BJ (cell line): ENCODE measurements at places on chromosomes 16 and 17. TPM values are rescaled to one million over a fixed set of nuclear protein-coding genes. Genes with fewer than 3 reads are reported as not detected.

GRCh38 chr17:12815642-12816141 is 26.4 kb downstream of the ARHGAP44 start:
- no peak for DNase-seq

DNA sequence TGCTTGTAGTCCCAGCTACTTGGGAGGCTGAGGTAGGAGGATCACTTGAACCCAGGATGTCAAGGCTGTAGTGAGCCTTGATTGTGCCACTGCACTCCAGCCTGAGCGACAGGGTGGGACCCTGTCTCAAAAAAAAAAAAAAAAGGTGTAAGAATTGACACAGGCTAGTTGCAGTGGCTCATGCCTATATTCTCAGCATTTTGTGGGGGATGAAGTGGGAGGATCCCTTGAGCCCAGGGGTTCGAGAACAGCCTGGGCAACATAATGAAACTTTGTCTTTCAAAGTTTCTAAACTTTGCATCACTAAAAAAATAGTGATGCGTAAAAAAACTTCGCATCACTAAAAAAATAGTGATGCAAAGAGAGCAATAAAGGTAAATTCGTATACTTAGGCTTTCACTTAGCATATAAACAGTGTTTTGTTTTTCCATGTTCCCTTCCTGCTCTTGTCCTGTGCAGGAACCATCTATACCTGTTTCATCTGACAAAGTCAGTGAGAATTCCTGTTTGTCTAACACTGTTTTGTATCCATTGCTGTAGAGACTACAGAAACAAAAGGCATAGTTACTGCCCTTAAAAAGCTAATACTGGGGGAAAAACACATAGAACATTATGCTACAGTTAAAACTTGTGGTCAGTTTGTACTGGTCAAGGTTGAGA is 32.1 kb downstream of the CTCF start:
- DNase-seq, result no peak

GRCh38 chr17:38733282-38733981 is 3.3 kb downstream of the CISD3 start:
- no peak for DNase-seq

DNA sequence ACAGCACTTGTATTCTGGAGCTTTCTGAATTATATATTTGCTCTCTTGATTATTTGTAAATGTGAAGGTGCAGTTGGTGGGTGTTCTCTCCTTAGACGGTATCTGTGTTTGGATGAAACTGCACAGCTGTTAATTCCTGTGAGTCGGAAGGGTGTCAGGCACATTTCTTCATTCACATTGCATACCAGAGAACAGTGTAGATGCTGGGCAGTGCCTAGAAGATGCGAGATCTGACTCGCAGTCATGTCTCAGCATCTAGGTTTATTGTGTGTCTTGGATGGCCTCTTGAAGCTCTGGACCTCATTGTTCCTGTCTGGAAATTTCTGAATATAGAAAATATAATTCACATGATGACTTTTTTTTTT is 61.2 kb downstream of the CLEC16A start:
- no peak for DNase-seq

- DNase-seq, result no peak
Observed at GRCh38 chr17:45052052-45052772, 780 bp upstream of the DCAKD start.

Gene CACNA1H
- 0.20 and 0.37 TPM in 2 replicates for polyA plus RNA-seq

DNA sequence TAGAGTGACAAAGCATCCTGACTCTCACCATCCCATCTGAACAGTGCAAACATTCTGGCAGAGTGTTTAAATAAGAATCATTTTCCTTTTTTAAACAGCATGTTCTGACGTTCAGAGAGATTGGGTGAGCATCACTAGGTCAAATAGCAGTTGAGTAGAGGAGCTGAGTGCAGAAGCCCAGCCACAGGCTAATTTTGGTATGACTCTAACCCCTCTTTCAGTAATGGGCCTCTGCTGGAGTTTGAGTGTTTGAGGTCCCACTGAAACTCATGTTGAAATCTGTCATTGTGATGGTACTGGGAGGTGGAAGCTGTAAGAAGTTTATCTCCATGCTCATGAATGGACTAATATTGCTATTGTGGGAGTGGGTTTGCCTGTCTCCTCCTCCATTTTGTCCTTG is 194.4 kb downstream of the SALL1 start:
- no peak for DNase-seq

DNA sequence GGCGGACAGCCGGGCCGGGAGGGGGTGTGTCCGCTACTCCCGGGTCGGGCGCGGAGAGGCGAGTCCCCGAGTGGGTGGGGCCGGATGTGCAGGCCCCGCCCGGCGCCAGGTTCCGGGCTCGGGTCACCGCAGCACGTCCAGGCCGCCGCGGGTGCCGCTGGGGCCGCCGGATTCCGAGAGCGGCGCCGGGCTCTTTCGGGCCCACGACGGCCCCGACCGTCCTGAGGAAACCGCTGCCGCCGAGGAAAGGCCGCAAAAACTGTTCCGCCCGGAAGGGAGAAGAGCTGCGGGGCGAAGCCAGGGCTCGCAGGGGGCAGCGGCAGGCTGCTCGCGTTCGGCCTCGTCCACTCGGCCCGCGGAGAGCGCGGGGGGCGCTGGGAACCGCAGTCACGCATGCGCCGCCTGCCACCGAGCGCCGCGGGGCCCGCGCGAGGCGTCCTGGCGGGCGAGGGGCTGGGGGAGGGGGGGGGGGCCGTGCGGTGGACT is at the start of gene ZKSCAN2:
ZKSCAN2 (minus strand) TSS at position 376 of the 486 bp plus-strand sequence. CDS start 718 bp downstream, outside the sequence.
- DNase-seq, result peak; percentile 37

Gene ABCC6
- polyA plus RNA-seq, result 0.87 and 1.2 TPM in 2 replicates

Gene EVPLL
- not detected in 2 replicates for polyA plus RNA-seq

DNA sequence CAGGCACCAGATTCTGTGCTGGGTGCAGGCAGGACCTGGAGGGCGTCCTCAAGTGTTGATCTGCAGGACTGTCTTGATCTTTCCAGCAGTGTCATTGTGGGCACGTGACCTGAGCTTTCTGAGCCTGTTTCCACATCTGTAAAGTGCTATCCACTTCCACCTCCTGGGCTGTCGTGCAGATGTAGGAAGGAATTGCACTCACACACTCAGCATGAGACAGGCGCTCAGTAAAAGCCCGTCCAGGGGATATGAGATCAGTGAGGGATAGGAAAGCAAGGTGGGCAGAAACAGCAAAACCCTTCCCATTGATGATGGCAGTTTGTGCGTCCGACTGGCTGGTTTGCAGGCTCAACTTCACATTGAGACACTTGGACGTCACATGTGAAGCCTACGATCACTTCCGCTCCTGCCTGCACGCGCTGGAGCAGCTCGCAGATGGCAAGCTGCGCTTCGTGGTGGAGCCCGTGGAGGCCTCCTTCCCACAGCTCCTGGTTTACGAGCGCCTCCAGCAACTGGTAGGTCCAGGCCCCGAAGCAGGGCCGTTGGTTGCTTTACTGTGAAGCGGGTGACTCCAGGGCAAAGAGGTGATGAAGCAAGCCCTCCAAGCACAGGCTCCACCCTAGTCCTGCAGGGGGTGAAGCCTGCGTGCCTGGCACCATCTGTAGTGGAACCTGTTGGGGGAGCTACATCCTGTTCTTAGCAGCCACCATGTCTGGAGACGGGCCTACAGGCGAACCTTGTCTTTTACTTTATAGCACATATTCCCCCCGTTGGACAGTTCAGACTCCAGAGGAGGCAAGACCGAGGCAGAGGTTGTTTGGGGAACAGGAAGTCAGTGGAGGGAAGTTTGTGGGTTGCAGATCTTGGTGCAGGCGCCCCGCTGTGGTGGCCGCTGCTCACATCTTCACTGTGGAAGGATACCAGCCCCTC is 23.0 kb downstream of the METTL22 start:
- DNase-seq, result no peak

GRCh38 chr17:2982854-2983253 is 80.6 kb downstream of the OR1D5 start:
- peak; percentile 59 for DNase-seq

Gene IRX6
- not detected in 2 replicates for polyA plus RNA-seq

Gene SERPINF2
- 0.02 TPM in 1 of 2 replicates, not detected in the other for polyA plus RNA-seq

Gene C1QBP
- 63.8 and 111 TPM in 2 replicates for polyA plus RNA-seq

GRCh38 chr16:49498666-49499413 is 125.2 kb downstream of the C16orf78 start:
- DNase-seq, result no peak

Gene EPX
- polyA plus RNA-seq, result not detected in 2 replicates

DNA sequence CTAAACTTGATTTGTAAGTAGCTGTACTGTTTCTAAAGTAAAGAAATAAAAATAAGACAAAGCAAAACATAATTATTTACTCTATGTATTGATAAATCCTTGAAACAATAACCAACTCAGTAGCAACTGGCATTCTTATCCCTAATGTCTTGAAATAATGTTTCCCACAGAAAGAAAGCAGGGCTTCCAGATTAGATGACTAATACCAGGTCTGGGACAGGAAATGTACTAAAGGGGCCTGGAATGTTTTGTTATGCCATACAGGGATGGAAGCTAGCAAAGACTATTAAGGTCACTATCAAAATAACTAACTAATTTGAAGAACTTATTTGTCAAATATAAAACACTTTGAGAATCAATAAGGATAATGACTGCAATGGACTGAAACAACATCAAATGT is 82.1 kb downstream of the CFDP1 start:
- peak; percentile 47 for DNase-seq

DNA sequence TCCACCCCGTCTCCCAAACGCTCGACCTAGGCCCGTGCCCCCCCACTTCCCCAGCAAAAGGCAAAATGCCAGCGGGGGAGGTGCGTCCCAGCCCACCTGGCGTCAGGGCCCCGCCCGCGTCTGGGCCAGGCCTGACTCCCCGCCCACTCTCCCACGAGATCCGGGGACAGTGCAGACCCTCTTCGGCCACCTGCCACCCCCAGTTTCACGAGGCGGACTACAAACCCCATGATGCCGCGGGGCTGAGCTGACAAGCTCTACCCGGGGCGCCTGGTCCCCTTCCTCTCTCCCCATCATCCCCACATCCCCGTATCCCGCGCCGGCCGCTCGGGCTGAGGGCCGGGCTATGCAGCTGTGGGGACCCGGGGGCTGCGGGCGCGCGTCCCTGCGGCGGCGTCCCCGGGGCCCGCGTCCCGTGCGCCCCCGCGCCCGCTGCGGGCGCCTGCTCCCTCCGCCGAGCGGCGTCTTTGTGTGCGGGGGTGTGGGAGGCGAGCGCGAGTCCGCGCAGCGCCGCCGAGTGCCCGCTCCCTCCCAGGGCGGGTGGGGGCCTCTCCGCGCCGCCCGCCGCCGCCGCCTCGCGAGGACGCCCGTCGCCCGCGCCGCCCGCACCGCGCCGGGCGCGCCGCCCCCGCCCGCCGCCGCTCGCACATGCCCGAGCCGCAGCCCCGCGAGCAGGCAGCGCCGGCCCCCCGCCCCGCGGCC is at the start of gene ANKRD13B:
ANKRD13B (plus strand) TSS at position 283 of the 702 bp plus-strand sequence. CDS start 490 bp downstream, outside the sequence.
- DNase-seq, result no peak
